ENCODE measurements at places on chromosomes 4 and X.

DNA sequence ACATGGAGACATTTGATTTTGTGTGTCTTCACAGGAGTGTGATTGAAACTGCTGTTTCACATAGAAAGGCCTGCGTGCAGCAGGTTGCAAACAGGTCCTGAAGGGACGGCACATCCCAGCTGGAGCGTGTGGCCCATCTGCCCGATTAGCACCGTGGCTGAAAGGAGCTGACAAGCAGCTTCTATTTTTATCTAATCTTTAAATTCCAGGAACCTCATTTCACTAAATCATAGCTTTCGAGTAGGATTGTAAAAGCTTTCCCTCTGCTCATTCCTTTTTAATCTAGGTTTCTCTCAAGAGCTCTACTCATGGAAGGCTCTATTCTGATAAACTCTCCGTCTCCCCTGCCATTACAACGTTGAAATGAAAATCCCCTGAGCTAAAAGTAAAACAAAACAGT, 106.8 kb downstream of the FSTL5 start:
- no peak for DNase-seq

GRCh38 chrX:14672611-14673172, 143.4 kb downstream of the GLRA2 start:
- DNase-seq, result no peak

DNA sequence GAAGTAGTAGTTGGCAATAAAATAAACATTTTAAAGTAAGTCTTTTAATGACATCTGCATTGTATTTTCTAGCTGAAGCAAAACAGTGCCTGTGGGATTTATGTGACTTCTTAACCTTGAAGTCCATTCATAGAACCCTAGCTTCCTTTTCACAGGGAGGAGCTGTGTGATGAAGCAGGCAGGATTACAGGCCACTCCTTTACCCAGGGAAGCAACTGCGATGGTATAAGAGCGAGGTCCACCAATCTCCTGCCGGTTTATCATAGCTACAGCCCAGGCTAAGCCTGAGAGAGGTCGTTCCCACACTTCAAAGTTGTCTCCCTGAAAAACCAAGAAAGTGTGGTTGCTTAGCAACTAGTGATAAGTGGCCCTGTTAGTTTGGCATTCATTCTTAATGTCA, 7.0 kb downstream of the RPL36A start:
- no peak for DNase-seq

DNA sequence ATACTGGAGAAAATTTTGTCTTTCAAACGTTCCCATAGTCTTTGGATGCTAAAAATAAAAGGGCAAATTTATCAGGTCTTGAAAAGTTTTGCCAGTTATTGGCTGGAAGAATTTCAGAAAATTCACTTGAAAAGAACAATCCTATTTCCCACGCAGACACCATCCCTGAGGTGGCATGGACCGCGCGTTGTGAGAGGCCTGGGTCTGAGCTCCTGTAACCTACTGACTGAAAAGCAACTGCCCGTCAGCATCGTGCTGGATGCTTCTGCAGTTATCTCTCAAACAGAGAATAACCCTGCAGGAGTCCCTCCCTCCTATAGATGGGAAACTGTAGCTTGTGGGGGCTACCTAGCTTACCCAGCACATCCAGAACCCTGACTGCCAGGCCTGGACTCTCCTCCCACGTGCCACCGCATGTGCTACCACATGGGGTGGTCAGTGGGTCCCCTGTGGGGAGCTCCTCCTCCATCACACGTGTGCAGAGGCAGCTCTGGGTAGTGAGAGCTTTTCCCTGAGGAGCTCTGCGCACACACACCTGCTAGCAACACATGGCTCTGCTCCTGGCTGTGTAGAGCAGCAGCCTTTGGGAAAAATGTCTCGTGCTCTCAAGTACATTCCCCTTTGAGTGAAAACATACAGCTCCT, 36.1 kb downstream of the NSG1 start:
- no peak for DNase-seq

DNA sequence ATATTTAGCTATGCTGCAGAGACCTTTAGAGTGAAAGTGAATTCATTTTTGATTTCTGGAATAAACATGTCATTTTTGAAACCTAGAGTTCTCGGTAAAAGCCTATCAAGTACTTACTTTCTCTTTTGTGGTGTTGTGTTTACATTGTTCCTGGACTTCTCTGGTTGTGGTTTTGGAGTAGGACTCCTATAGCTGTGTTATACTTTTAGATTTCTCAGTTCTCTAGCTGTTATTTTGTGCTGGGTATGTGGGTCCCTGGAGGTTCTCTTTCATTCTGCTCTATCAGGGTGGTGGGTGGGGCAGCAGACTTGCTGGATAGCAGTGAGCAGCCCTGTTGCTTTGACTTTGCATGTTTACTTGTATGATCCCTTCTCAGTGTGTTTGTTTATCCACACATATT, 25.6 kb upstream of the MSMO1 start:
- no peak for DNase-seq

GRCh38 chr4:38090455-38091246, 130.5 kb downstream of the PTTG2 start:
- no peak for DNase-seq

DNA sequence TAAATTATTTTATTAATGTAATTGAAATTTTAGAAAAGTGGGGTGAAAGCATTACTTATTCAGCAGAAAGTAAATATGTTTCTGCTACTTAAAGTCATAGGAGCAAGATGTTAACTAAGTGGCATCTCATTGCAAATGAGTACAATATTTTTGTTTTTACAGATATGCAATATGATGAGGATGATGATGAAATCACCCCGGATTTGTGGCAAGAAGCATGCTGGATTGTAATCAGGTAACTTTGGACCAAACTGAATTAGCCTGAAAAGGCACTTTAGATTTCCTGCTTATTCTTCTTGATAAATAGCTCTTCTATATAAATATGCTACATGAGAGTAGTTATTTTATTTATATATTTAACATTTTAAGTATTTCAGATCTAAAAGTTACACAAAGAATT, 7.5 kb downstream of the POLR2B start:
- DNase-seq, result no peak

DNA sequence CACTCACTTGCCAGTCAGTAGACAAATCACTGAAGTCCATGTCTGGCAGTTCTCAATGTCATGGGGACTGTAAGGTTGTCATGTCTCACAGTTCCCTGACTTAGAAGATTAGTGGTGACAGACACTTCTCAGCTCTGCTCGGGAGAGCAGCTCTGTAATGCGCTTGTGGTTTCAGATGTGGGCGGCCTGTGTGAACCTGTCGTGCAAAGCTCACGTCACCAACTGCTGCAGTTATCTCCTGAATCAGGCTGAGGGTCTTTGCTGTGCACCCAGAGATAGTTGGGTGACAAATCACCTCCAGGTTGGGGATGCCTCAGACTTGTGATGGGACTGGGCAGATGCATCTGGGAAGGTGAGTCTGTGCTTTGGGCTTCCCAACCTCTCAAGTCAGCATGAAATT, at the start of gene IL9R:
IL9R (plus strand) TSS at position 261 of the 400 bp plus-strand sequence; CDS start at position 325, 64 bp downstream.
- no peak for DNase-seq

- DNase-seq, result no peak
Measured at GRCh38 chr4:104530426-104530825, 35.7 kb upstream of the CXXC4 start.

DNA sequence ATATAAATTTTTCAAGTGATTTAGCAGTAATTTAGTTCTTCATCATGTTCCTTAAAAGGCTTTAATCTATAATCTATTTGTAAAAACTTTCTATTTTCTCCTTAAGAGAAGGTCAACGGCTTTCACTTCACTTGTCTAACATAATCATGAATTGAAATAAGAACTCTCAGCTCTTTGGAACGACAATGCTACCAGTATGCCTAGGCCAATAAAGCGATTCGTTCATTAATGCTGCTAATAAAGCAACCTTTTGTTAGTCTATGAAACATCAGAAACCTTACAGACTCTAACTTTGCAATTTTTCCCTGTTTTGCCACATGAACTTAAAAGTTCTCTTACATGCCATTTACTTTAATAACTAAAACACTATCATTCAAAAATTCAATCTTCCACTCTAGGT, 47.6 kb downstream of the FBXW7 start:
- no peak for DNase-seq

DNA sequence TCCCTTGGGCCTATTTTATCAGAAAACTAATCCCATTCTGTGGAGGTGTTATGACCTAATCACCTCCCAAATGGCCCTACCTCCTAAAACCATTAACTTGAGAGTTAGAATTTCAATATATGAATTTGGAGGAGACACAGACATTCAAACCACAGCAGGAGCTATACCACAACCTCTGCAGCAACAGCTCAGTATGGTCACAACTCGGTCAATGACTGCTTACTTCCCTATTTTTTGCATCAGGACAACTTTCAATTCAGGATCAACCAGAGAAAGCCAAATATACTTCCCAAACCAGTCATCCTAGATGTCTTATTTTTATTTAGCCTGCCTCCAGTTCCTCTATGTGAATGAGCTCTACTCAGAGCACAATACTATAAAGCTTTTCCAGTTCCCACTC, 11.3 kb upstream of the SMARCA5 start:
- no peak for DNase-seq

DNA sequence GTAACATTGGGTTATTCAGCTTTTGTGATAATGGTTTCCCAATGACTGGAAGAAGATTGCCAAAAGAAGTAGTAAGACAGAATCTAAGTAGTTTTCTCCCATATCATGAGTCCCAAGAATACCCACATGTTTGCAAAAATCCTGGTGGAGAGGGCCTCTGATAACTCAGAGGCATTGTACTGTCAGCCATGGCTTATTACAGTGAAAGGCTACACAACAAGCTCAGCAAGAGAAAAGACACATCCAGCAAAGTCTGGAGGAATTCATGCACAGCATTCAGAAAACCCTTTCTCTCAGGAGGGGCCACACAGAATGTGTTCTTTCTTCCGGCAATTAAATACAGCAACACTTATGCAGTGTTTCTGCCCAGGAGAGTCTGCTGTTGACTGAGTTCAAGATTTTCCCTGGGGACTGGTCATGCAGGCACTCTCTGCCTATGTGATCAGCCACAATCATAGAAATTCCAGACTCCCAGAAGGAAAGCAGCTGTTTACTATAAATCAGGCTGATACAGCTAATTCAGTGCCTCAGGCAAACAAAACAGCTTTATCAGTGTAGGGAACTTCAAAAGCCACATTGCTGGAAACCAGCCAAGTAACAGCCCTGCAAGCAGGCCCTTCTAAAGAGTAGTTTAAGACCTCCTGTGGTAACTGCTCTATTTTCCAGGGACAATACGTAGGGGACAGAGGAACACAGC, 937.1 kb downstream of the CCSER1 start:
- DNase-seq, result peak; percentile 62

GRCh38 chrX:116618546-116618945, 155.8 kb upstream of the CT83 start:
- DNase-seq, result no peak

DNA sequence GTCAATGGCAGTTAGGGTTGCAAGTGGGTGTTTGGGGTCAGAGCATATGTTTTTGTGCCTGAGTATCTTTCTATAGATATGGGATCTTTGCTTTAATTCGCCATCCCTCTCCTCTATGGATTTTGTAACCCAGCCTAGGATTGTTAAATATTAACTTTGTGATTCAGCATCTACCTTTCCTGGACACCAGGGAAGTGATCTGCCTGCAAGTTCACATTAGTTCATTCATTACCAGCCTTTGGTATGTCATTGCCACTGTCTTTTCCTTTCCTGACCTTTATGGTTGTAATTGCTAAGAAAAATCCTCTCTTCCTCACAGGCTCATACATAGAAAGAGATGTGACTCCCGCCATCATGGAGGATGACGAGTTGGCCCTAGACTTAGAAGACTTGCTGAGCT, 73.8 kb downstream of the KIT start:
- DNase-seq, result no peak

GRCh38 chrX:7055386-7056137, 92.0 kb upstream of the STS start:
- no peak for DNase-seq

- DNase-seq, result no peak
Measured at GRCh38 chr4:23015821-23016220, 323.1 kb downstream of the GBA3 start.

- no peak for DNase-seq
Measured at GRCh38 chr4:140076307-140076706, 77.7 kb downstream of the MAML3 start.

DNA sequence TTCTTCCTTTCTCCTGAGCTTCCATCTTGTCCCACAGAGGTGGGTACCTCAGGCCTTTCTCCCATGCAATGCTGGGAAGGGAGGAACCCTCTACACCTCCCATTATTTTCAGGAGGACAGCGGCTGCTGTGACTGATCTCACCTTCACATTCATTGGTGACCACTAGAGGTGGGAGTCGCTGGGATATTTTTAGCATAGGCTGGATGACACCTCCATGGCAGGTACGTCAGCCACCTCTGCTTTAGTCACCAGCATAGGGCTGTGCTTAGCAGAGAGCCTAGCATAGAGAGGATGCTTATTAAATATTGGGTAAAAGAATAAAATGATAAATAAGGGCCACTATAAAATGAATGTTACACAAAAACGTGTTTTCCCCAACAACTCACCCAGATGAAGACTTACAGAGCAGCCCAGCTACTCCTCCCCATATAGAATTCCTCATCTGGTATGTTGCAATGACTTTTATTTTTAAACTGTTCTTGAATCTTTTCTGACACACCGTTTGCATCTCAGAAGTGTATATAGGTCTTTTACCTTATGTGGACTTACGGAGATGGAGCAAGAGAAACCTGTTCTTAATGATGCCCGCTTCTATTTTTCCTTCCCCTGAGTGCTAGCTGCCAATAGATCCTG, 60.9 kb upstream of the SORBS2 start:
- DNase-seq, result no peak

DNA sequence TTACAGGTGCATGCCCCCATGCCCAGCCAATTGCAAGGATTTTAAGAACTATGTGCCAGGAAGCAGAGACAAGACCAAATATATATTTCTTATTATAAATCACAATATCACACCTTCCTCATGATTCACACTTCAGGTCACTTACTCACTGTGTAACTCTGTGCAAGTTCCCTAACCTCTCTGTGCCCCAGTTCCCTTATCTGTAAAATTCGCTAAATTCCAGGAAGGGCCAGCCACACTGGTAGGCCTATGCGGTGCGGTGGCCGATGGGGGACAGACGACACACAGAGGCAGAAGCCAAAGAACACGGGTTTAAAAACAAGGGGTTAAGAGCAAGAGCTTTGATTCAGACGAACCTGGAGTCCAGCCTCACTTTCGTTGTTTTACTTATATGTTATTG, 2.8 kb downstream of the TRIM2 start:
- no peak for DNase-seq

DNA sequence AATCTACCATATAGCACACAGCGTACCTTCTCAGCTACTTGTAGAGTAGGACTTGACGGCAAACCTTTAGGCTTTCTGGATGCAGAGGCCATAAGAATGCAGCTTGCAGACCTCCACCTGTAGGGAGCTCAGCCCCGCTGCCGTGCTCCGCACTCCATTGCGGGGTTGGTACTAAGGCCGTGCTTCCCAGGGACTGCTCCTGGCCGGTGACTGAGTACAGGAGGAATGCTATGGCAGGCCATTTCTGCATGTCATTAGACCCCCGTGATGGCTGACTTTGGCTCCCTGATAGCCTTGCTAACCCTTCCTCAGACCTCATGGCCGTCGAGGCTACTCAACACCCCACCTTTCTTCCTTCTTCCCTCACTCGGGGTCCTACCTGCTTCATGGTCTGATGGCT, 26.4 kb downstream of the TIGD2 start:
- DNase-seq, result no peak

GRCh38 chrX:97524340-97524739, 640.6 kb downstream of the RPA4 start:
- no peak for DNase-seq

- DNase-seq, result no peak
Measured at GRCh38 chr4:120801137-120801758, 121.3 kb downstream of the PRDM5 start.
